ENCODE measurements at places on chromosomes 3 and 15.

GRCh38 chr3:149765762-149766334 lies 13.6 kb upstream of the COMMD2 start:
- DNase-seq, result no peak

- peak; percentile 91 for DNase-seq
Observed at GRCh38 chr15:60695713-60696522, 217.0 kb upstream of the ICE2 start.

GRCh38 chr3:27976933-27977332 lies 254.8 kb upstream of the EOMES start:
- no peak for DNase-seq

DNA sequence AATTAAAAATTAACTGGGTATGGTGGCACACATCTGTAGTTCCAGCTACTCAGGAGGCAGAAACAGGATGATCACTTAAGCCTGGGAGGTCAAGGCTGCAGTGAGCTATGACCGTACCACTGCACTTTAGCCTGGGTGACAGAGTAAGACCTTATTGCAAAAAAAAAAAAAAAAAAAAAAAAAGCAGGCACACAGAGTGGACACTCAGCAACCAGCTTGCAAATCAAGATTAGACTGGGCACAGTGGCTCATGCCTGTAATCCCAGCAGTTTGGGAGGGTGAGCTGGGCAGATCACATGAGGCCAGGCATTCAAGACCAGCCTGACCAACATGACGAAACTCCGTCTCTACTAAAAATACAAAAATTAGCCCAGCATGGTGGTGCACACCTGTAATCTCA lies 5.4 kb downstream of the CLN6 start:
- no peak for DNase-seq

GRCh38 chr3:184949251-184949965 lies 137.4 kb downstream of the VPS8 start:
- DNase-seq, result no peak

DNA sequence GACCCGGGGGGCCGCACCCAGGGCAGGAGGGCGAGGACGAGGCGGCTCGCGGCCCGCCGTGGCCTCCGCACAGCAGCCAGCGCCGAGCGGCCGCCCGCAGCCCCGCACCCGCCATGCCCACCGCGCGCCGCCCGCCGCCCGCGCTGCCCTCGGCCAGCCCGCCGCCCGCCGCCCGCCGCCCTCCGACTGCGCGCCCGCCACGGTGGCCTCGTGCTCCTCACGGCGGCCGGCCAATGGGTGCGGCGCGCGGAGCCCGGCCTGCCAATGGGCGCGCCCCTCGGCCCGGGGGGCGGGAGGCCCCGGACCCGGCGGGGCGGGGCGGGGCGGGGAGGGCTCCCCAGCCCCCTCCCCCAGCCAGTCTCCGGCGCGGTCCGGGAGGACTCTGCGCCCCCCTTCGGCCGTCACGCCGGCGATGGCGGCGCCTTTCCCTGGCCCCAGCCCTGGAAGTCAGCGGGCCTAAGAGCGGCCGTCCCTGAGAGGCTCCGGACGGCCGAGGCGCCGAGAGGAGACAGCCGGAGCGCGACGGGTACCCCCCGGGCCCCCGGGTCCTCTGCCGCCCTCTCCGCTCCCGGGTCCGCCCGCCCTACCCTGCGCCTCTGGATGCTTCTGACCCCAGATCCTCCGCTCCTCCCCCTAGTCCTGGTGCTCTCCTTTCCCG lies at the start of gene NT5DC2:
TSS of gene NT5DC2 (minus strand) at position 235 of the 658 bp plus-strand sequence. CDS start at position 115, 120 bp downstream.
- DNase-seq, result peak; percentile 73

DNA sequence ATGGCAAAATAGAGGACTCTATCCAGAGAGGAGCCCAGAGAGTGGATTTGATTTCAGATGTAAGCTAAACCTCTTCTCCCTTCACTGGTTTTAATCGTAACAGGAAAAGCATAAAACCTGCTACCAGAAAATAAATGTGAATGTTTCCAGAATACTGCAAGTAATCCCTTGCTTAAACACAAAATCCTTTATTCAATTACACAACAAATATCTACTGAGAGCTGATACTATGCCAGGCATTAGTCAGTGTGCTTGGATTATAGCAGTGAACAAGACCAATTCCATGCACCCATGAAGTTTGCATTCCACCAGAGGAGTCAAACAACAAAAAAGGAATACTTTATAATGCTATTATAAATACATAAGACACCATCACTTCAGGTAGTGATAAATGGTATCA lies 15.1 kb downstream of the AVEN start:
- DNase-seq, result no peak

DNA sequence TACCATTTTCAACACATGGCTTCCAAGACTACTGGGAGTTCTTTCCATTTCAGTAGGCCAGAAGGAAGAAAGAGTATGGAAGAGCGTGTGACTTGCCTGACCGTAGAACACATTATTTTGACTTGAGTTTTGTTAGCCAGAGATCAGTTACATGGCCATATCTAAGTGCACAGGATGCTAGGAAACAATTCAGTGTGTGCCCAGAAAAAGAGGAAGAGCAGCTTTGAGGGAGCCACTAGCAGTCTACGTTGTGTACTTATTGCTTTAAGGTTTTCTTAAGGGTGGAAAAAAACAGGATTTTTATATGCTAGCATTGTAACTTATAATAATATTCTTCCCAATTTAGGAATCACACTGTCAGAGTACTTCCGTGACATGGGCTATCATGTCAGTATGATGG lies 44.1 kb upstream of the GRAMD1C start:
- no peak for DNase-seq

GRCh38 chr3:113839551-113839950 lies 963 bp downstream of the GRAMD1C start:
- no peak for DNase-seq

- DNase-seq, result no peak
Observed at GRCh38 chr3:81500039-81500438, 261.4 kb downstream of the GBE1 start.

GRCh38 chr15:74345051-74345450 lies 22.4 kb downstream of the CYP11A1 start:
- DNase-seq, result peak; percentile 31
